ENCODE measurements at places on chromosomes 12 and 14. TPM values are rescaled to one million over a fixed set of nuclear protein-coding genes. Genes with fewer than 3 reads are reported as not detected.

DNA sequence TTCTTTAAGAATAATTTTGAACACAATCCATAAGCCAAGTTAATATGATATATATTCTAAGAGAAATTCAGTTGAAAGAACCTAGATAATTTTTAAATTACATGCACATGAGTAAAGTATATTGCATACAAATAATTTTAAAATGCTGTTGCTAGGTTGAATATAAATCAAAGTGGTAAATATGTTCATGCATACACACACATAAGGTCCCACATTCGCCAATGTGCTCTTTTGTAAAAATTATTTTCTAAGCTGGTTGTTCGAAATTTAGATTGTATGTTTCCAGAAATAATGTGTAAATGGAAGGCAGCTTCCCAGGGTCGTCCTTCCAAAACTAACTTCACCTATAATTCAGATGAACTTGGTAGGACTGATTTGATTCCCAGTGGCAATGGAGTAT, 173.7 kb upstream of the CCDC196 start:
- DNase-seq = no peak

DNA sequence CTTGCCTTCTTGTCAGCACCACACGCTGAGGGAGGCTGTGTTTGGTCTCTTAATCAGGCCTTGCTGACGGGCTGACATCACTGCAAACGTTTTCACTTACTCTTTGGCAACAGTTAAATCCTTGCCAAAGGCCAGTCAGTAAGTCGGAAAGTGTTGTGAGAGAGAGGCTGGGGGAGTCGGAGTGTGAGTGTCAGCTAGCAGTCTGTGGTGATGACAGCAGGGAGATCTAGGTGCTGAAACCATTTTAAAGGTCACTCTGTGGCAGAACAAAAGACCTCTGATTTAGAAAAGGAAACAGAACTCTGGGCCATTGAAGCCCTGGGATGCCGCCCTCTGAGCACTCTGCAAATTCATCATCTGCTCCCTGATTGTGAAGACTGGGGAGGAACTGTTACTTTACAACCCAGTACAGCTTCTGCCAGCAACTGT, 143.5 kb downstream of the PAX9 start:
- DNase-seq = no peak

DNA sequence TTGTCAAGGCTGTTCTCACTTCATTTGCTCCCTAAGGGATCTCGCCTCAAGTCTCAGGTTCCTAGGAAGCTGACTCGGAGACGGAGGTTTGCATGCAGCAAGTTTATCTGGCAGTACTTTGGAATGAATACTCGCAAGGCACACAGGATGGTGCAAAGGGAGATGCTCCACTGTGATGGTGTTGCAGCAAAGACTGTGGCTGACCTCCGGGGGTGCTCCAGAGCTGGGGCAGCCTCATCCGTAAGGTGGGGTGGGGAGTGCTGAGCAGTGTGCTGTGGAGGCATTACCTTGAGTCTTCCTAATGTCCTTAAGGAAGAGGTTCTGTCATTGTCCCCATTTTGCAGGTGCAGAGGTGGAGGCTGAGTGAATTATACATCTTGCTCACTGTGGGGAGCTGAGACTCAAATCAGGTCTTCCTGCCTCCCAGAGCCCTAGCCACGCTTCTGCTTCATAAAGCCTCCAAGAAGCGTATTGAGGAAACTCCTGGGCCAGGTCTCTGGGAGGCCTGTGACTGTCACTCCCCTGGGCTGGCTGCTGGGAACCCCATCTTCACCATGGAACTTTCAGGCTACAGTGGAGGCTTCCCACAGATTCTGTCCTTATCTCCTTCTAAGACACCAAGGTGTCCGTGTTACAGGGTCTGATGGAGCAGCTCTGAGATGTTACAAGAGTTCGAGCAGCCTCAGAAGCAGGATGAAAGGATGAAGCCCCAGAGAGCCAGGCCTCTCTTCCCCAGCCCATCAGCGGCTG, 39.5 kb downstream of the GALNT16 start:
- DNase-seq = no peak

DNA sequence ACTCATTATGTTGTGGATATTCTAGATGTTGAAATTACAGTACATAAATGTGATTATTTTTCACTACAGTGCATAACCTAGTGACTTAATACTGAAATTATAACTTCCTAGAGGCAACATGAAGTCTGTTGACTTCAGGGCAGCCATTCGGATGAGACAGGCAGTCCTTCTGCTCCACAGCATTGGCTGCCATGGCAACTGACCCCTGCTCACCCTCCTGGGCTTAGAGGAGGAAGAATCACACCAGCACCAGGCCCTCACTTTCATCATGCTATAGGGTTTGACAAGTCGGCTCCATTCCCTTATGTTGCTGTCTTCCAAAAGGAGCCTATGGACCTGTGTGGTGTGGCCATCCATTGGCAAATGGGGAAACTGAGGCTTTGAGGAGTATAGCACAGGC, 233.5 kb upstream of the TMEM132C start:
- DNase-seq = no peak

DNA sequence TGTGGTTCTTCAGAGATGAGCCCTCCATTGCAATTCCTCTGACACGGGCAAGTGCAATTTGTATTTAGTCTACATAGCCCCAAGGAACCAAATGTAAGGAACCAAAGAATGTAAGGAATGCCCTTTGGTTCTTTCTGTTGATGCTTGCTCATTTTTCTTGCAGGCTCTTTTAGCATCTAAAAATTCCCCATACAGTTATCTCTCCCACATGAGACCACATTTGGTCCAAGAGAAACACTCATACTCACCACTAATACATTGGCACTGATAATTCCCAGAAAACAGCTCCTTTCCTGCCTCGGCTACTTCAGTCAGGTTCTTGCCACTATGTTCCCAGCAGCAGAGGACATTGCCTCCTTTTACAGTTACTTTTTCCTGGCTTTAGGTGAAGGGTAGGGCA, 332.6 kb downstream of the AEBP2 start:
- DNase-seq = no peak

RPS6KL1 gene
- total RNA-seq = 6.3 TPM

NANOG gene
- not detected for total RNA-seq

TMEM63C gene
- 1.5 TPM for total RNA-seq
